ENCODE measurements at places on chromosomes 2 and 18.

- DNase-seq: no peak
Measured at GRCh38 chr2:234240917-234241316, 190.4 kb downstream of the SPP2 start.

GRCh38 chr2:194714541-194714940 is 942.5 kb upstream of the SLC39A10 start:
- DNase-seq: no peak

DNA sequence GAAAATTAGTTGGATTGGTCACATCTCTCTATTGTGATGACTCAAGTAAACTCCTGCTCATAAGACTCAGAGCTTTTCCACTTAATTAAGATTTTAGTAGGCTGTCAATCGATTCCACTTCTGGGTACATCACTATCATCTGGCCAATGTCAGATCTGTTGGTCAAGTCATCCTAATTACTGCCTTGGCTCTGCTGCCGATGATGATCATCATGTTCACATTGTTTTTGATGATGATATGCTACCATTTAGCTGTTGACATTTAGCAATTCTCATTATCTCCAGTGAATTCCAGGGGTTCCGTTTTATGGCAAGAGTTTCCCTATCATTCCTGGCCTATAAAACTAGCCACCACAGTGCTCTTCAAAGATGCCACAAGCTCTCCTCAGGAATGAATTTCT is 253.4 kb downstream of the IKZF2 start:
- DNase-seq: no peak

GRCh38 chr2:33123216-33123615 is 176.5 kb downstream of the LTBP1 start:
- no peak for DNase-seq

GRCh38 chr2:237939251-237939650 is 27.6 kb upstream of the UBE2F start:
- DNase-seq: no peak

DNA sequence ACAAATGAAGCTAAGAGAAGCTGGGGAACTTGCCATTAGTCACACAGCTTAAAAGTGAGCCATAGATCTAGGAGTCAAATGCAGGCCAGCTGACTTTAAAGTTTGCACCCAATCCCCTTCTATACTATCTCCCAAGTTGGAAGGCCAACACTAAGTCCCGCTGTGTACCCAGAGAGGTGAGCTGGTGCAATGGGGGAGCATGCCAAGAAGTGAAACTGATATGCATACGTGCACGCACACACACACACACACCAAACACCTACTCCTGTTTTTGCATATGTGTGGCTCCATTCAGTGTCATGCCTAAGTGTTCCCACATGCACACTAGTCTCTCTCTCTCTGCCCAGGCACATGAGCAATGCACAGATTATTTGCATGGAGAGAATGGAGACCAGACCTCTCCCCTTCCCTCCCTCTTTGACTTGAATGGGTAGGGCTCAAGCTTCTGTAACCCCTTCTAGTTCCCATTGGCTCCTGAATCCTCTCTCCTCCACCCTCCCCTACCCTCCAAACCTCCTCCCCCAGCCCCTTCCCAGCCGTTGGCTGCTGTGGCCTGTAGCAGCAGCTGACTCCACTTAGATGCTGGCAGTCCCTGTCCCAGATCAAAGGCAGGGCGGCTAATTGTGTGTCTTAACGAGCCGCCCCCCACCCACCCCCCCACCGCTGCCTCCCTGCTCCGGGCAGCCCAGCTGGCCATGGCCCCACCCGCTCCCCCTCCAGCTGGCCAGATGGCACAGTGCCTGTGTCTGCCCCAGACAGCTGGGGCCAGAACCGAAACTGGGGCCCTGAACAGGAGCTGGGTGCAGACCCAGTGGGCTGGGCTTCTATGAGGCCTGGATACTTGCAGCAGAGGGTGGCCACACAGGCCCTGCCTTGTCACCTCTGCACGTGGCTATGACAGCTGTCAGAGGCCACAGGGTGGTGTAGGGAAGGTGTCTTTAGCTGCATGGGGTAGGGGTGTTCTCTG is 5.6 kb downstream of the WNT10A start:
- no peak for DNase-seq

- DNase-seq: no peak
Measured at GRCh38 chr2:185793532-185794345, 55.1 kb downstream of the FSIP2 start.

GRCh38 chr2:37737507-37737906 is 66.1 kb upstream of the CDC42EP3 start:
- no peak for DNase-seq

All from left colon (tissue), 2 donors.